SHP77 (cell line): ENCODE measurements at places on chromosomes 5 and 9.

DNA sequence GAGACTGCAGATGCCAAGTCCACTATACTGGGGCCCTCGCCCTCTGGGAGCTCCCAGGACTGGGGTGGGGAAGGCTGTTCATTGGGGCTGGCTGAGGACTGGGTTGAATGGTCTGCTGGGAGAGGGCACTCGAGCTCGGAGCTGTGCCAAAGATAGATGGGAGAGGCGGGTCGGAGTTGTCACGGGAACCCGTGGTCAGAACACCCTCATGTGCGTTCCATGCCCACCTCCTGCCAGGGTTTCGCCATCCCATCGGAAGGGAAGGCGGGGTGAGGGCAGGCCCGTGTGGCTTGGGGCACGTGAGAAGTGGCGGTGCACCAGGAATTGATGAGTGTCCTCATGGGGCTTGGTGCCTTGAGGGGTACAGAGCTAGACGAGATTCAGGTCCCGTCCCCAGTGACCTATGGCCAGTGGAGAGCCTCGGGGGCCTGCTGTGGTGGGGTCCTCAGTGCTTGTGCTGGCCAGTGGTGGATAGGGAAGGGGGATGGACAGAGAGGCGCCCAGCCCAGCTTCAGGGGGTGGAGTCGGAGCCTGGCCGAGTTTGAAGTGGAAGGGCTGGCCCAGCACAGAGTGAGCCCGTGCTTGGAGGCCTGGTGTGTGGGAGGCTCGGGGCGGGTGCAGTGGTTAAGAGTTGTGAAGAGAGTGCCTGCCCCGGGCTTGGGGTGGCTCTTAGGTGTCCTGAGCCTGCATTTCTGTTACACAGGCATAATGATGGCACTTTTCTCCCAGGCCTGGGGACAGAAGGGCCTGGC, 4.3 kb downstream of the CACFD1 start:
- DNase-seq, result no peak

DNA sequence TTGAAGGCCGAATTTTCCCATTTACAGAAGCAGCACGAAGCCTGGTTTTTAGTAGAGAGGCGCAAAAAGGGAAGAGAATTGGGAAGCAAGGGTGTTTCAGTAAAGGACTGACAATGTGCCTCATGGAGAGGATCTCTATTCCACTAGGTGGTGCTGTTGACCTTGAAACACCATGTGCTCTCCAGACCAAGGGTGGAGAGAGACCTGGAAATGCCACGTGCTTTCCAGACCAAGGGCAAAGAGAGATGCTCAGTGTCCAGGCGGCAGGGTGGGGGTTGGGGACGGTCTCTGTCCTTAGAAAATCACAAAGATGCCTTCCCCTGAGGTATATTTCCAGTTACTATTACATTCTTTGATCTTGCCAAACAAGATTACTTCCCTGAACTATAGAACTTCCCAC, 425.3 kb downstream of the CSNK1G3 start:
- peak; percentile 75 for DNase-seq

DNA sequence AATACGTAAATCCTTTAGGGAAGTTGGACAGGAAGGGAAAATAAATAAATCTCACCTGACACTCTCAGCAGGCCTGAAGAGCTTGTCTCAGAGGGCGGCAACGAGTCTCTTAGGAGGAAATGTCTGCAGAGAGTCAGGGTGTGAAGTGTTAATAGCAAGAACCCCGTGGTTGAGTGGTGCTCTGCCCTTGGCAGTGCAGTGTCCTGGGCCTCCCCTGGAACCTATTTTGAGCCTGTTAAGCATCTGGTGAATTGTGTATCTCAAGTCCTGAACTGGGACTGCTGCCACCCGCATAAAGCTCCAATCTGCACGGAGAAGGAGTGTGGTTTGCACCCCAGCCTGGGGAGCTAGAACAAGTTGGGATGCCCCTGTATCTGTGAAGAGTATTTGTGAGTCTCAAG, 211.8 kb downstream of the GOLPH3 start:
- no peak for DNase-seq

GRCh38 chr5:179886190-179886911, 21.3 kb downstream of the TBC1D9B start:
- no peak for DNase-seq

- DNase-seq, result no peak
Measured at GRCh38 chr5:108339220-108339619, 42.7 kb downstream of the FBXL17 start.

GRCh38 chr5:145068721-145069120, 766.4 kb downstream of the PRELID2 start:
- DNase-seq, result no peak

- DNase-seq, result no peak
Measured at GRCh38 chr5:9069650-9070049, 476.2 kb downstream of the SEMA5A start.

DNA sequence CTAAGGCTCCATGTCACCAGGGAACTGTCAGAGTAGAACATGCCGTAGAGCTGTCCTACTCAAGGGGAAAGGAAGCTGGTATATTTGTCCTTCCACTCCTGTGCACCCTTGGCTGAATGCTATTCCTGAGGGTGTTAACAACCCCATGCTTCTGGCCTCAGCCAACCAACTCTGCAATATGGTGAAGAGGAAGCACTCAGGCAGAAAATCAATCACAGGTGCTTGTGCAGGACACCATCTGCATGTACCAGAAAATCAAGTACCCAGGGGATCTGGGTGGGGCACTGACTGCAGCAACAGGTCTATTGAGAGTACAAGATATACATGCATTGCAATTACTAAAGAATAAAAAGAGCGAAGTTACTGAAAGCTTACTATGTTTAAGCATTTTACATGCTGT, 51.4 kb upstream of the NEK6 start:
- no peak for DNase-seq

- no peak for DNase-seq
Measured at GRCh38 chr9:136437839-136438547, 1.7 kb downstream of the INPP5E start.

DNA sequence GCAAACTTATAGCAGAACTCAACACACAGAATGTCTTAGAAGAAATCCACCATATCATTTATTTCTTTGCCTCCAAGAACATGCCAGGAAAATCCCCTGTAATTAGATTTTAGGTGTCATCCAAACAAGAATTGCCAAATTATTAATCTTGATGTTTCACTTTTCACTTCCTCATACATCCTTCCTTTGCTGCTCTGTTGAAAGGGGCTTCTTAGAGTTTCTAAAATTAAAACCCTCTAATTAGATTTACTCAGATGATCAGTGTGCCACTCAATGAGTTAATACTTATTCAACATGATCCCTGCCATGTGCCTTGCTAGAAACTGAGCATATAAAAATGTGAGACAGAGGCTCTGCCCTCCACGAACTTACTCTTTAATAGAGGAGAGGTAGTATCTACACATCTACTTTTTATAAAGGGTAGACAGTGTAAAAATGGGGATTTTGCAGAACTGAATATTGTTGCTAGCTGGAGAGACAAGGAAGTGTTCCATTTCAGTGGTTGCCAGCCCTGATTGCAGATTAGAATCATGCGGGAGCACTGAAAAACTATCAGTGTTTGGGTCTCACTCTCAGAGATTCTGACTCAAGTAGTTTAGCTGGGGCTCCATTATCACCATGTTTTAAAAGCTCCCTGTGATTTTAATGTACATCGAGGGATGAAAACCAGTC, 498.4 kb downstream of the TLE4 start:
- no peak for DNase-seq

DNA sequence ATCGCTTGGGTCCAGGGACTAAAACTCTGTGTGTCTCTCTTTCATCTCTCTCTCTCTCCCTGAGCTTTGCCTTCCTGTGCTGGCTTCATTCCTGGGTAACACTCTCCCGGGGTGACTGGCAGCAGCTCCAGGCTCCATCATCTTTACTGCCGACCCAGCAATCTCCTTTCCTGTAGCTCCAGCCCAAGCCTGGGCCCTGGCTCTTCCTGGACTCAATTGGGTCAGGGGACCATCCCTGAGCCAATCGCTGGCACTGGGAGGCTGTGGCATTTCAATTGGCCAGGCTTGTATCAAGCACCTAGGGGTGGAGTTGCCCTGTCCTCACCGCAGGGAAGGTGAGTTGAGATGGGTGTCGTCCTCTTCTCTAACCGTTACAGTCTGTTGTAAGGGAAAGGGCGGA, 31.9 kb downstream of the FAM240B start:
- no peak for DNase-seq
